ENCODE measurements at places on chromosomes 2 and 18.
A peak's percentile ranks its signal among the peaks of the same experiment; 100 is the strongest.

GRCh38 chr2:213688133-213688532 lies 403.9 kb downstream of the SPAG16 start:
- DNase-seq, result no peak

GRCh38 chr18:5982332-5982731 lies 87.0 kb upstream of the TMEM200C start:
- no peak for DNase-seq

- no peak for DNase-seq
These were observed 223.1 kb downstream of the RBM43 start for GRCh38 chr2:151038516-151038915.

- no peak for DNase-seq
These were observed 1.6 kb downstream of the GALNT13 start for GRCh38 chr2:153873052-153874048.

- no peak for DNase-seq
These were observed 54.5 kb downstream of the ZDBF2 start for GRCh38 chr2:206328974-206329373.

GRCh38 chr18:33700513-33700976 lies 122.5 kb downstream of the ASXL3 start:
- no peak for DNase-seq

DNA sequence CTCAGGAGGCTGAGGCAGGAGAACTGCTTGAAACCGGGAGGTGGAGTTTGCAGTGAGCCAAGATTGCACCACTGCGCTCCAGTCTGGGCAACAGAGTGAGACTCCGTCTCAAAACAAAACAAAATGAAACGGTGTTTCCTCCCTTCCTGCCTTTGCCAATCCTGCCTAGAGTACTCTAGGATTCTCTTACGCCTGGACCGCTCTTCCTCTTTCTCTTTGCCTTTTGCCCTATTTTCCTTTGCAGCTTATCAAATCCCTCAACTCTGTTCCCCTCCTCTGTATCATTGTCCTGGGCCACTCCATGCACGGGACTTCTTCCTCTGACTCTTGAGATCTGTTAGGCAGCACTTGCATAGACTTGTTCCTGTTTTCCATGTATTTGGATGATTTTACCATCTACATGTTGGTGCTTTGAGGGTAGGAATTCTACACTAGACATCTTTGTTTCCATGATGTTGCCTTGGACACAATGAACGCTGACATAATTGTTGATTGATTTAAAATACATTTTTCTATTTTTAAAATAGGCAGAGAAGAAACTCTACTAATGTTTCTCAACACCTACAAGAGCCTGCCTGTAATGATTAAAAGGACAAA lies 24.8 kb upstream of the ACYP2 start:
- DNase-seq, result no peak

- peak; percentile 14 for DNase-seq
These were observed 798.5 kb downstream of the SATB2 start for GRCh38 chr2:198659096-198659870.

DNA sequence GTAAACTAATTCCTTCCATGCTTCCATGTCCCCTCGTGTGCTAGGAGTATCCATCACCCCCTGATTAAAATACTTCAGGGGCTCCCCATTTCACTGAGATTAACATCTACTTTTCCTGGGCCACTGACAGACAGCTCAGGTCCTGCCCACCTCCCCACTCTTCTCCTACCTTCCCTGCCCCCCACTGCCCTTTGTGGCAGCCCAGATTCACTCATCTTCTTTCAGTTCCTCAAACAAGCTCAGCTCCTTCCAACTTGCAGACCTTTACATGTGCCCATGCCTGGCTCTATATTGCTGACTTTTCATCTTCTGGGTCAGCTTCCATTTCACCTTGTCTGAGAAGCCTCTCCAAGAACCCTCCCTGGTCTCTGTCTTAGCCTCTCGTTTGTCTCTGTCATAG lies 12.0 kb downstream of the RUFY4 start:
- no peak for DNase-seq

GRCh38 chr2:71936076-71937030 lies 211.3 kb downstream of the CYP26B1 start:
- DNase-seq, result no peak

DNA sequence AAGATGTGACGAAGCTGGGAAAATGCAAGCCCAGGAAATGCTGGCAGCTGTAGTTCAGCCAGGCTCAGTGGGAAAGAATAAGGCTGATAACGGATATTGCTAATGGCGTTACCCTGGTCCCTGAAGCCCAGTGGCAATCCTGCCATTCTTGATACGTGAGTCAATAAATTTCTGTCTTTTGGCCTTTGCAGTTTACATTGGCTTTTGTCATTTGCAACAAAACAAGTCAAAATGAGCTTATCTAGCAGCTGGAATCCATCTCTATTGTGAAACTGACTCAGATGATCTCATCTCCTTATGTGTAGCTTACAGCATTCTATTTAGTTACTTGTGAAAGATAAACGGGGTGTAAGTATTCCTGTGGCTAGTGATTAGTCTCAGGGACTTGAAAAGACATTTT lies 43.8 kb downstream of the ARL6IP6 start:
- DNase-seq, result peak; percentile 56

- no peak for DNase-seq
These were observed 69.2 kb downstream of the ACVR1C start for GRCh38 chr2:157559461-157559860.

- DNase-seq, result peak; percentile 45
These were observed 311.8 kb downstream of the FBXO15 start for GRCh38 chr18:73835656-73836364.

- DNase-seq, result no peak
These were observed 156.7 kb downstream of the QPCT start for GRCh38 chr2:37501113-37501512.

DNA sequence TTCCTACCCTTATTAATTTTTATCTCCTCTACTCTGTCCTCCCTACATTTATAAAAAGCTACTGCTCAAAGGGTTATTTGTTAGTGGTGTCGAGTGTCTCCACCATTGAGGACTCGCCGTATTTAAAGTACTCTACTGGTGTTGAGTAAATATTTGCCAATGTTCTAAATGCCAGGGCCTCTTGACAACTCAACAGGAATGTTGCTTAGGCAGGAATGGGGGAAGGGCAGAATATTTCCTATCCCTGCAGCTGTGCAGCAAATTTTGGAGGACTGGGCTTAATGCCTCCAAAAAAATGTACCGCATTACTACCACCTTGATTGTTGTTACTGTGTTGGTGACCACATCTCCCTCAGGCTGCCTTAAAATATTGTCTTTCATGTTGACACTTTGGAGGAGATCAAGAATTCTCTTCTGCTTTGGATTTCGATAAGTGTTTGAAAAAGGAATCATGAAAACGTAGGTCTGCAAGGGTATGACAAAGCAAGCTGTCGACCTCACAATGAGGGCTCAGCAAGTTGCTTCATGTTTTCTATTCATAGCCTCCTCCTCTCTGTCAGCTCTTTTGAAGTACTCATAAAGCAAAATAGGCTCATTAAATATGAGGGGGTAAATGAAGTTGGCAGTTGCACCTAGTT lies 84.3 kb downstream of the EFEMP1 start:
- DNase-seq, result peak; percentile 9

DNA sequence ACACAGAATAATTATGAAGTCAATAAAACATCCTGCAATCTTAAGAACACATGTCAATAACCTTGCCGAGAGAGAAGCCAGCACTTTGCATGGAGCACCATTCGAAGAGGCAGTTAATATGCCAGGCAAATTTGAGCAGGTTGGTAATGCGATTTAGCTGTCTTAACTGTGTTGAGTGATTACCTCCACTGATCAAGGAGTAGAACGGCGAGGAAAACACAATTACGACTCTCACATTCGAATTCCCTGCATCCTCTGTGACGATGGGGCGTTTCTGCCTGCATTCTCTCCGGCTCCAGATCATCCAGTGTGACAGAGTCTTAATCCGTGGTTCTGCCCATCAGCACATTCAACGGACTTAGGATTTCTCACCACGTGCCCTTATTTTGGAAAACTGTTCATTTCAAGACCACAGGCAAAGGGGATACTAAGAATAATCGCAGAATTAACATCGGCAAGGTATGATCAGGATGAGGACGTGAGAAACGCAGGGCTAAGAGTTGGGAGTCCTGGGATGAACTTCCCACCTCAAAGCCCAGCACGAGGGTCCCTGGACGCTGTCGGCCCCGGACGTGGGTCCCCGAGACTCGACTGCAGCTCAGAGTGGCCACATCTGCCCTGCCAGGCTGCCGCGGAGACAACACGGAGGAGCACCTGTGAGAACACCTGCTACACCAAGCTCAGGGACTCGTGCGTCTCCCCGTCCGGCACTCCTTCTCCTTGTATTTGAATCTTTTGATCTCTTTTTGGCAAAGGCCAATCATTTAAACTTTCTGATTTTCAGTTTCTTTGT lies 499.2 kb upstream of the SALL3 start:
- DNase-seq, result no peak

- no peak for DNase-seq
These were observed 28.3 kb downstream of the PKP4 start for GRCh38 chr2:158484892-158485556.

DNA sequence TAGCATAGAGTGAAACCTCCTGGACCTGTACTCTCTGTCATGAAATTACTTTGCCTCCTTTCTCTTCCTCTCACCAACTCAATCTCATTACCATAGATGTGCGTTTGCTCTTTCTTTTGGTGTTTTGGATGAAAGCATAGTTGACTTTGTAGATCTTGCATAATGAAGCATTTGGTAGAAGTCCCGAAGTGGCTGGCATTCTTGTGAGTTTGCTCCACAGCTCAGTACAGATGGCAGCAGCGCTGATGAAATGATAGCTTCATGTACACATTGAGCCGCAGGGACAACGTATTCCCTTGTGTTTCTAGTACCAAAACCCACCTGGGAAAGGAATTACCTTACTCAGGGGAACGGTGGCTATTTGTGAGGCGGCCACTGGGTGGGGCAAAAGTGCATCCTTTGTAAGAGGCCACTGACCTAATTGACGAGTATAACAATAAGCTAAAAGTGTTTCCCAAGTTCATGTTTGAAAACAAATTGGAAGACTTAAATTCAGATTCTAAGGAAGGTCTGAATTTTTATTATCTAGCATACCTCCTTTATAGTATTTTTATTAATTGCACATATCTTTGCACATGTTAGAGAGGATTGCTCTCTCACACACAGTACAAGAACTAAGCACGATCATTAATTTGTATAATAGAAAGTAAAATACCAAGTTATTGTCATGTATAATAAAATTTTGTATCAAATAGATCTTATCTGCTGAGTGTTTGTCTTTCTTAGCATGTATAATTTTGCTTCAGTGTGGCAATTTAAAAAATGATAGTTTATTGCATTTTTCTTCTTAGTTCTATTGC lies 25.4 kb upstream of the CDH7 start:
- no peak for DNase-seq

DNA sequence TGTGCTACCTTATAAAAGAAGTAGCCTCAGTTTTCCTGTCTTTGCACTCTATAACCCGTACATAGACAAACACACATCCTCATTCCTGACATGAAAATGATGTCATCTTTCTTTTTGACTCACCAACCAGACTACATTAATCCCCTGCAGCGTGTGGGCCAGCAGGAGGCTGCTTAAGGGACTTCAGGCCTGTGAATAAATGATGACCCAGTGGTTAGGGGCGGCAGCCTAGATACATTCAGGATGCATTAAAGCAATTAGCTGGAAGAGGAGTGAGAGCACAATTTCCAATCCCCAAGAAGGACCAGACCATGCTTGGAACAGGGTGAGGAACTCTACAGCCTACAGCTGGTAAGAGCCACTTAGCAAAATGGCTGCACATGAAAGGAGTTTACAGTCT lies 57.3 kb upstream of the KLF7 start:
- DNase-seq, result peak; percentile 79

DNA sequence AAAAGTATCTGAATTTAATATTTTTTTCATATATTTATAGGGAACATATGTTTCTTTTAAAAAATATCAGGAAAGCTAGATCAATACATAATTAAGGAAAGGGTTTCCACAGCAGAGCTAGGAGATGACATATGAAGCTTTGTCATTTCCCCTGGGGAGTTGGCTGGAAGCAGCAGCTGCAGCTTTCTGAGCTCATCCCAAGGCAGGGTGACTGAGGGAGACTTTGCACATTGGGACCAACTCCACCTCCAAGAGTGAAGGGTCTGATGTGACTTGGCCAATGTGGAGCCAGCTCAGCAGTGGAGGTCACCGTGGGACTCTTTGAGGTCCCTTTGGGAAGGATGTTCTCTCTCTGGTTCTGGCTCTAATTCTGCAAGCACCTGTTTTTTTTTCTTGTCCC lies 315.1 kb downstream of the RDH14 start:
- no peak for DNase-seq

DNA sequence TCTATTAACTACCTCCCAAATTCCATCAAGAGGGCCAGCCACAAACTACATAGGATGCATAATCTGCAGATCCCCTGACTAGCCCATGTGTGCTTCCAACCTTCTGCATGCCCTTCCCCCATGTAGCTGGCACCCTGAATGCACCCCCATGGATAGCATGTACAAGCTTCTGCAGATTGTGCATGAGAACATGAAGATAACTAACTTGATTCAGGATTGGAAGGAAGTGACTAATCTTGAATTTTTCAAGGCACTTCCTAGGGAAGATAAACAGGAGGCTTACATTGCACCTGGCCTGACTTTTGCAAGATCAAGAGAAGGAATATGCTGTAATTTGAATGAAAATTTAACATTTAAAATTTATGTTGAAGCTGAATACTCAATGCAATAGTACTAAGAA lies 66.7 kb downstream of the CDC42EP3 start:
- DNase-seq, result peak; percentile 70

GRCh38 chr18:26134107-26134506 lies 438 bp downstream of the PSMA8 start:
- no peak for DNase-seq

- peak; percentile 39 for DNase-seq
These were observed 309.8 kb downstream of the C1D start for GRCh38 chr2:67752969-67753368.

DNA sequence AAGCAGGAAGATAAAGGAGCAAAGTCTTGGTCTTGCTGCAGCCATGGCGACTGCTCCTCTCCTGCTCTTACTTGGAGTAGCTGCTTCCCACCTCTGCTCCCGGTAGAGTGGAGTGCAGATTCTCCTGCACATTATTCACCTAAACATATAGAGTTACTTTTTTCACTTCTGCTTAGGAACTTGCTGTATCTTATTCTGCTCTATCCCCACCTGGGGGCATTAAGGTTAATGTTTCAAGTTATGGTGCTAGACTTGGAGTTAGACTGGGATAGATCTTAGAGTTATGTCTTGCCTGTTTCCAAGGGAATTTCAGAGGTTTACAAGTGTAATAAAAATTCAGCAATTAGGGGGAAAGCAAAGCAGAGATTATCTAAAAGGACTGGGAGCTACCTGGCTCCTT lies 144.2 kb downstream of the SETBP1 start:
- DNase-seq, result no peak

DNA sequence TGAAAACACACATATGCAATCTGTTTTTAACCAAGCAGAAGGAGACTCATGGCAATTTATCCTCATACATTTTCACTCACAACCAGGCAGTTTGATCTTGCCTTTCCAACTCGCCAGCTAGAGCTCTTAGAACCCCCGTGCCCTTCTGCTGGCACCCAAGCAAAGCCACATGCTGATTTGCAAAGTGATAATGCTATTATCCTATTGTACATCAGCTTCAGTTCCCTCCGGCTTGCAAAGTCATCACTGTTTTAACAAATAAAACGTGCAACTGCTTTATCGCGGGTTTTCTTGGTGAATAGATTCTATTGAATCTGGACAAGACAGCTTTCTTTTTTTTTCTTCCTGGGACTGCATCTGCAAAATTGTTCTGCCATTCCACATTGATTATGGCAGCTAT lies 314.6 kb downstream of the LNPK start:
- DNase-seq, result no peak
